Esophagus squamous epithelium (tissue), 5 donors: ENCODE measurements at places on chromosomes 2 and 18.

- DNase-seq: no peak
Observed at GRCh38 chr2:24076849-24077534, 866 bp upstream of the SF3B6 start.

GRCh38 chr18:3246635-3247239 lies 864 bp upstream of the MYL12A start:
- no peak for DNase-seq

DNA sequence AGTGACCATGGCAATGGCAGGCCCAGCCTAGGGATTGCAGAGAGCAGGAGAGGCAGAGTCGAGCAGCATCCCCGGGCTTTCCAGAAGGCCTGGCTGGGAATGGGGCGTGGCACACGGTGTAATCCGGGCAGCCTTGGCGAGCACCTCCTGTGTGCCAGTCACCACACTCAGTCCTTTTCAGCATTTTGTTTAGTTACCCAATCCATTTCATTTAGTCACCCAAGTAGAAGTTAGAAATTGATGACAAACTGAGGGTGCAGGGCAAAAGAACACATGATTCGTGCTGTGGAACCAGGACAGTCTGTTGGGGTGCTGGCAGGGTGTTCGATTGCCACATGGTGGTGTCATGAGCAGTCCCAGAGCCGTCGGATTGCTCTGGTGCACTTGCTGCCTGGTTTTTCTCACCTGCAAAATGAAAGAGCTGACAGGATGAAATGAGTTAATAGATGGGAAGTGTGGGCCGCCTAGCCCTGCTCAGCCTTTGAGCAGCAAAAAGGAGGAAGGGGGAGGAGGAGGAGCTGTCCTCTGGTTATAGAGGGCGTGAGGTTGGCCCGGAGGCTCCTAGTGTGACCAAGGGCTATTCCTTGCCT lies 299.4 kb downstream of the AGAP1 start:
- DNase-seq: no peak

- DNase-seq: no peak
Observed at GRCh38 chr18:8904316-8904715, 198.2 kb upstream of the NDUFV2 start.

GRCh38 chr2:8632755-8633154 lies 49.1 kb upstream of the ID2 start:
- no peak for DNase-seq

DNA sequence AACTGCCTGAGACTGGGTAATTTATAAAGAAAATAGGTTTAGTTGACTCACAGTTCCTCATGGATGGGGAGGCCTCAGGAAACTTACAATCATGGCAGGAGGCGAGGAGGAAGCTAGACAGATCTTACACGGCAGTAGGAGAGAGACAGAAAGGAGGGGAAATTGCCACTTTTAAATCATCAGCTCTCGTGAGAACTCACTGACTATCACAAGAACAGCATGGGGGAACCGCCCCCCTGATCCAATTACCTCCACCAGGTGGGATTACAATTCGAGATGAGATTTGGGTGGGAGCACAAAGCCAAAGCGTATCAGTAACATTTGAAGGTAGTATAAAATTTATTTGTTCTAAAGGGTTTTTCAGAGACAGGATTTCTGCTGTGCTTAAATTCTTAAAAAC lies 5.4 kb downstream of the GALM start:
- no peak for DNase-seq

- DNase-seq: no peak
Observed at GRCh38 chr2:240429872-240430491, 5.5 kb upstream of the GPC1 start.

DNA sequence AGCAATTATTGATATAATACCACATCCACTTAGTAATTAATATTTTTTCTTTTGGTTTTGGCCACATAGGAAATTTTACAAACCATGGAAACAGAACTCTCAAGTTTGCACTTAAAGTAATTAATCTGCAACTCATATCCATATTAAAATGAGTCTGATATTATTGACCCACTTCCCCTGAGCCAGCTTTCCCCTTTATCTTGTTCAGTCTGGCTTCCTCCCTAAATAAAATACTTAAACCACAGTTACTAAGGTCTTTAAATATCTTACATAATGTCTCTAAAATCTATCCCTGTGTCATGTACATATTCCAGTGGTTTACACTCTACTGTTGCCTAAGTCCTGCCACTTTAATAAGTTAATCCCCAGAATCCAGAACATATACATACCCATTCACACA lies 564.9 kb upstream of the FSHR start:
- DNase-seq: no peak

DNA sequence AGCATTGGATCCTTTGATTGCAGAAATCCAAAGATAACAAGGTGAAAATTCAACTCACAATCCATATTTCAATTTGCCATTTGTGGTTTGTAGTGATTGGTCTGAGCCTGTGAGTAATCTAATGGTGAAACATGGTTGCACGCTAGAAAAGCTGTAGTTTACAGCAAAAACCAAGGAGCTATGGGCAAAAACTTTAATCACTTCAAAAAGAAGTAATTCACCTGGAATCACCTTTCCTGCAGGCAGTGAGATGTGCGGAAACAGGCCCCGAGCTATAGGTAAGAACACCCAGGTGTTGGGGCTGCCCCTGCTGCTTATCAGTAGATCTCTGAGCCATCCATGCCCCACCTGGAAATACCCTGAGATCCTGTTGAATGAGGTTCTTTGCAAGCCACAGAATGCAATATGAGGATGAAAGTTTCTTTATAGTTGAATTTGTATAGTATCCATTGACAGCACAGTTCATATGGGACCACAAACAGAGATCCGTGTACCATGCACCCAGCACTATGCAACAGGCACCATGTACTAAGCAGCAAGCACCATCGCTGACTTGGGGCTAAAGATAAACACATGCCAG lies 208.2 kb downstream of the SPP2 start:
- no peak for DNase-seq
